ENCODE measurements at places on chromosomes 11 and 22.

DNA sequence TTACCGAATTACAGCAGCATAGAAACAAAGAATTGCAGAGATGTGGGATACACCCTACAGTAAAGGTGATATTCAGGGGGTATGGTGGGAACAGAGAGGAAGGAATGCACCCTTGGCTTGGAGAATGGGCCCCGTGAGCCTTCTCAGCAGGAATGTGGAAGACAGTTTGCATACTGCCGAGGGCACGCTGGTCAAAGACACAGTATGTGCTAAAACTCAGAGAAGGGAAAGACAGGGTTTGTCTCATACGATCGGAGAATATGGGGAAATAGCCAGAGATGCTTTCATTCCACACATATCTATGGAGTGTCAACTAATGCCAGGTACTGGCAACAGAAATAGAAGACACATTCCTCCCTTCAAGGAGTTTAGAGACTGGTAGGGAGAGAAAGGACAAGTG, 36.9 kb downstream of the UBASH3B start:
- no peak for DNase-seq

DNA sequence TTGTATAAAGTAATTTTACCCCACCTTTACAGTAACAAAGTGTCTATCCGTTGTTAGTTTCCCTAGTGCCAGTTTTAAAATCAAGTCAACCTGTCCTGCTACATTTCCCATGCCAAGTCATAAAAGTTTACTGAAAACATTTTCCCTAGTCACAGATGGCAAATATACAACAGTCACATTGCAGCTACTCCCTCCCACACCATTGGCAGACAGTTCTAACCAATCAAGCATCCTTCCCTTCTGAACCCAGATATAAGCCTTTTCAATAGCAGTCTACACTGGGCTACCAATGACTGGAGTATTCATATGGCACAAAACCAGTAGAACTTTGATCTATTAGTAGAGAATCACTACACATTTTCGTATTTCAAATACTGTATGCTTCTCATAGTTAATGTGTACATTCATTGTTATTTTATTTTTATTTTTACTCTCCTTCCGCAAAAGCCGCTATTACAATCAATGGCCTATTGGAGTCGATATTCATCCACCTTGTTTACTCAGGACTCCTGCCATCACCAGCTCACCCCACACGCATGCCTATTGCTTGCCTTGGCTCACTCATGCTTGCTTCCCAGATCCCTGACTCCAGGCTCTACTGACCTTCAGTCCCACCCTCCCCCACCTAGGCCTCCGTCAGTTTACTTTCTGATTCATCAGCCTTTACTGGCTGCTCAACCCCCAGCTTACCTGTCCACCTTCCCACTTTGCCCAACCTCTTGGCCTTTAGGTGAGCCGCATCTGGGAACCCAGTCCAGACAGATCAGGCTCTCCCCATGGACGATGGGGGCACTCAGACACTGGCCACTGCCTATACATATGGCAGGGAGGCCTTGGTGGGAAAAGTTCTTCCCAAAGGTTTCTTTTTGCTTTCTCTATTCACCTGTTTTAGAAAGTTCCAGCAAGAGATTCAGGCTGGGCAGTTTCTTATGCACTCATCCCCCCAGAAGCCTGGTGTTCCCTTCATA, 408.4 kb downstream of the SOX6 start:
- DNase-seq, result no peak

- no peak for DNase-seq
Observed at GRCh38 chr11:73143126-73143838, 1.2 kb upstream of the FCHSD2 start.

GRCh38 chr11:16133867-16134266, 222.5 kb downstream of the SOX6 start:
- no peak for DNase-seq

- no peak for DNase-seq
Observed at GRCh38 chr11:123006860-123007542, 25.4 kb upstream of the BSX start.

DNA sequence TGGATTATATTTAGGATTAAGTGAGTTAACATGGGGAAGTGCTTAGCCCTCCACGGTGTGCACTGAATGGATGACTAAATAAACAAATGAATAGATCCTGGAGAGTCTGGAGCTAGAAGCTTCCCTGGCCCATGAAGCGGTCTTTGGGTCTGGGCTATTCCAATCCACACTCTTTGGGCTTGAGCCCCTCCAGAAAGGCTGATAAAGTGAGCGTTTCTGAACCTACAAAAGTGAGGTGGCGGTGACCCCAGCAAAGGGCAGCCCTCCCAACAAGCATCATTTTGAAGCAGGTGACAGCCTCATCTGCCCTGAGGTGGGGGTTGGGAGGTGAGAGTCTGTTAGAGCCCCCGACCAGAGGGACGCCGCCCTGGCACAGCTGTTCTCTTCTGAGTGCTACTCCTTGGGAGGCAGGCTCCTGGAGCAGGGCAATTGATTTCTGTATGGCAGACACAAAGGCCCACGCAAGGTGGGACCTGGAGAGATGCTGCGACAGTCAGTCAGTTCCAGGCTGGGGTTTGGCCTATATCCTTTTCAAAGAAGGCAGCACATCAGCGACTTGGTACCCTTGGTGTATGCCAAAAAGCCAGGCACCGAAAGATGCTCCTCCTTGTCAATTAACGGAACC, 157.8 kb downstream of the CACNA1I start:
- DNase-seq, result no peak

- no peak for DNase-seq
Observed at GRCh38 chr11:1877211-1878136, 14.2 kb downstream of the PRR33 start.

DNA sequence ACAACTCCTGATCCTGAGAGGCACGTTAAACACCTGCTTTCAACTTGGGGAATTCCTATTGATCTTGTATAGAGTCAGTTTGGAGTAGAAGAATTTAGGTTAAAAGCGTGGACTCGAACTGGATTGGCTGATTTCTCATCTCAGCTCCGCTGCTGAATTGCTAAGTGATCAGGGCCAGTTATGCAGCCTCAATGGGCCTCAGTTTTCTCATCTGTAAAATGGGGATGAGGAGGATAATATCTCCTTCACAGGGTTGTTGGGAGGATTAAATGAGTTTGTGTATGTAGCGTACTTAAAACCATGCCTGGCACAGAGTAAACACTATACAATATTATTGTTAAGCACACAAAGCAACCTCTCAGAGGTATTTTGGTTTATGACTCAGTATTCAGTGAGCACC, 53.2 kb upstream of the HEPHL1 start:
- no peak for DNase-seq

DNA sequence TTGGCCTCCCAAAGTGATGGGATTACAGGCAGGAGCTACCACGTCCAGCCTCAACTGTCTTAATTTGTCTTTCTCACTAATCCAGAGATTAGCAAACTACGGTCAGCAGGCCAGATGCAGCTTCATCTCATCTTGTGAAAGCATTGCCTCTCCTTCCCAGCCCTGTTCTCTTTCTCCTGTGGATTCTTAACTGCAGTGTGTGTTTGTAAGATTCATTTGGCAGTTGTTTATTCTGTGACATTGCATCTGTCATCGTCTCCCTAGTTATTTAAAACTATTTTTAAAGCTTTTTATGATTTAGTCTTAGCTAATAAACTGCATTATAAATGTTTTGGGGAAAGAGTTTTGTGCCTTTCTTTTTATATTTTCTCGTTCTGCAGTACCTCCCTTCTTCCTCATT, 29.2 kb downstream of the RNF169 start:
- no peak for DNase-seq

DNA sequence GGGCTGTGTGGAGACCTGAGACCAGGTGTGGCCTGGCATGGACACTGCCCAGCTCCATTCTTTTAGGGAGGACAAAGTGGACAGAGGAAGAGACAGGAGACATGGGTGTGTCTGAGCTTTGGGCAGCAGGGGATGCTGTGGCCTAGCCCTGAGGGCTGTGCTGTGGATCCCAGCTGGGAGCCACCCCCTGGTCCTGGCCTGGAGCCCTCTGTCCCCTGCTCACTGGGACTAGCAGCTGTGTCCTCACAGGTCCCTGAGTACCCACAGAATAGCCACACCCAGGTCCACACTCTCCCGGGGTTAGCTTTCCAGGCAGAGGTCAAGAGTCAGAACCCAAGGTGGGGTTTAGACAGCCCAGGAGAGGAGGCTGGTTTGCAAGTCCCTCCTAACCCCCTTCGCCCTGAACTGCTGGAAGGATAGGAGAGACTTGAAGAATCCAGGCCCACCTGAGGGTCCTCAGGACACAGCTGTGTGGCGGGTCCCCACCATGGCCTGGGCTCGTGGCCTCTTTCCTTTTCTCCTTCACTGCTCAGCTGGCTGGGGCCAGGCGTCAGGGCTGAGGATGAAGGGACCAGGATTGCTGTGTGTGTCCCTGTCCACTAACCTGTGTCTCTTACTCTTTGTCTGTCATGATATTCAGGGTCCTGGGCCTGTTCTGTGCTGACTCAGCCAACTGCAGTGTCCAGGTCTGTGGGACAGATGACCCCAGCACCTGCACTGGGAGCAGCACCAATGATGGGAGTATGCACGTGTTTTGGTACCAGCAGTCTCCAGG, 78.5 kb upstream of the VPREB1 start:
- no peak for DNase-seq

- DNase-seq, result no peak
Observed at GRCh38 chr11:113188371-113188834, 126.0 kb upstream of the TTC12 start.

DNA sequence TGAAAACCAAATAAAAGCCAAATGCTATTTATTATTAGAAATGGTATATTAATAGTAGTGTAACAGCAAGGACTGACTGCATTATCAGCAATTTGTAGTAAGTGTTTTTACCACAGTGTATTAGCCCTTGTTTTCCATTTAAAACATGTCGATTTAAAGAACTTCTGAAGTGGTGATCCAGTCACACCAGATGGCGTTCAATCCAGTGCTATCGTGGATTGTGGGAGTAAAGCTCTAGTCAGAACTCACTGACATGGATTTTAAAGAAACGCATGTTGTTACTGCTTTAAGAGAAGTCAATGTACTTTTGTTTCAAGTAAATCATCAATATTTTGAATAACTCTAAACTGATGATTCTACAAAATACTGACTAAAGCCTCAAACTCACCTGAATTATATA, 51.1 kb downstream of the LARGE2 start:
- no peak for DNase-seq

- no peak for DNase-seq
Observed at GRCh38 chr11:64564947-64565889, 25.8 kb upstream of the SLC22A12 start.

- no peak for DNase-seq
Observed at GRCh38 chr11:84264066-84264465, 977.9 kb upstream of the CCDC90B start.

All from T-helper 9 cell (primary cell).